ENCODE measurements at places on chromosomes 1 and 21. TPM values are rescaled to one million over a fixed set of nuclear protein-coding genes. Genes with fewer than 3 reads are reported as not detected.

The MIGA1 gene
- total RNA-seq, result 32.4 TPM

DNA sequence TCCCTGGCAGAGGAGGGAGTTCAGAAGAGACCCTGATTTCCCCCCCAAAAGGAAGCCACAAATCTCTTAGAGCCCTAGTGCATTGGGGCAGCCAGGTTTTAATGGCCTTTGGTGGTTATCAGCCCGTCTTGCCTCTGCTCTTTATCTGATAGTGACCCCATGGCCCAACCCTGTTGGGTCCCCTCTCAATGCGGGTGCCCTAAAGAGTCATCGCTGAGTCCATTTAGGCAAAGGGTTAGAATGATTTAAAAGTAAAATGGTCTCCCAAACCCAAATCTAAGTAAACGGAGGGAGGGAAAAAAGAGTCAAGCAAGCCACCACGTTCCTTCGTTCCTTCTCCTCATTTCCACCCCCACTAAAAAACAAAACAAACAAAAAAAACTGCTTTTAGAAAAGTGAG is 164.0 kb downstream of the RUNX1 start:
- DNase-seq, result no peak

GRCh38 chr21:44399955-44400790 is 46.8 kb downstream of the TRPM2 start:
- DNase-seq, result no peak

- DNase-seq, result no peak
These were observed 18.8 kb downstream of the TNFRSF9 start for GRCh38 chr1:7921796-7922195.

All from fibroblast of the aortic adventitia (primary cell).